ENCODE measurements at places on chromosomes 11 and 22.

DNA sequence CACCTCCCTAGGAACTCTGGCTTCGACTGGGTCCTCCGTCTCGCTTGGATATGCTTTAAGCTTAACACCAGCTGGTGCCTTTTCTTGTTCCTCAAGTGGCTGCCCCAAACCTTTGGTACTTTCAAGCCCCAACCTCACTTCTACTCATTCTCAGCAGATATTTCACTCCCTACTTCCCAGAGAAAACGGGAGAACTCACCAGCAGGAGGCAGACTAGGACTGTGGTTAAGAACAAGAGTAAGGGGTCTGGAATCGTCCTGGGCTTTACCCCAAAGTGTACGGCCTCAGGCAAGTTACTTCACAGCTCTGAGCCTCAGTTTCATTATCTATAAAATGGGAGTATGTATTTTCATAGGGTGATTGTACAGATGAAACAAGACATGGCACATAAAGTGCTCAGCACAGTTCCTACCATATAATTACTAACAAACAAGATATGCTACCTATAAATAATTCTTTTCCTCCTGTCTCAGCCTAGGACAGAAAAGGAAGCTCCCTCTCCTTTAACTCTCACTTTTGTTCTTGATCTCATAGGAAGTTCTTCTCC lies 37.8 kb downstream of the PAMR1 start:
- DNase-seq, result no peak

DNA sequence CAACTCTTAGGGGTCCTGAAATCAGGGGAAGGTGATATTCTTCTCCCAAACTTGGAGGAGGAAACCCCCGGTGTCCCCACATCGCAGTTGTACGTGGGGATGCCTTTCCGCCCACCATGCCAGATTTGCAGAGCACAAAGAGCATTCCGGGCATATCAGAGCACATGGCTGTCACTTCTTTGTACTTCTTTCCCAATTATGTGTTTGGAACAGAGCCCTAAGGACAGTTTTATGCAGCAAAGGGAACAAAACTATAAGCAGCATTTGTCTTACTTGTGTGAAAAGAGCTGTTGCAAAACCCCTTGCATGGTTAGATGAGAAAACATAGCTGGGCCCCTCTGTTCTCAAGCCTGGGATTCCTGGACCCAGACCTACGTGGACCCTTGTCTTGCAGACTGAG lies 41.2 kb downstream of the NTM start:
- DNase-seq, result no peak

DNA sequence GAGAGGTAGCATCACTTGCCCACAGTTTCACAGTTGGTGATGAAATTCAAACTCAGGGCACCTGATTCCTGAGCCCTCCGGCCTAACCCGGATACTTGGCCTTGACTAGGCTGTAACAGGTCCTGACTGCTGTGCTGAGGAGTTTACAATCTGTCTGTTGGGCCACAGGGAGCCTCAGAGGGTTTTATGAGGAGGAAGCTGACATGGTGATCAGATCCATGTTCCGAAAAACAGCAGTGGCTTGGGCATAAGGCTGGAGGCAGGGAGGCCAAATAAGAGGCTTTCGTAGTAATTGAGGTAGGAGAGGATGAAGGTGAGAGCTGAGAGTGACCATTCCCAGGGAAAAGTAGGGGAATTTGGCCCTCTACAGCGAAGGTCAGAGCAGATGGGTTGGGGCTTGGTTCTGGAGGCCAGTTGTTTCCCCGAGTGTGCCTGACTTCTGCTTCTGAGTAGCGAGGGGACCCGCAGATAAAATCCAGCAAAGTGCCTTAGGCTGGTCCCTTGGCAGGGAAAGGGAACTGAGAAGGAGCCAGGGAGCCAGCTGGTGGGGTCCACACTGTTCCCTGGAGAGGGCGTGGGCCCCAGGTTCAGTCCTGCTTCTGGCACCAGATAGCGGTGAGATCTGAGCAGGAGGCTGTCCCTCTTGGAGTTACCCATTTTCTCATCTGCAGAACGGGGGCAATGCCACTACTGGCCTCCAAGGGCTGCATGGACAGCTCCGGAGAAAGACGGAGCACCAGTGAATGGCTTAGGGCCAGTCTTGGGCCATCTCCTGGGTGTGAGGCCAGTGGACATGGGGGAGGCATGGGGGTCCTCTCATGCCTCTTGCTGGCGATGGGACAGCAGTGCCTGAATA lies 6.5 kb downstream of the PRDM11 start:
- no peak for DNase-seq

GRCh38 chr11:103497268-103497667 lies 388.0 kb downstream of the DYNC2H1 start:
- no peak for DNase-seq

- DNase-seq, result no peak
Measured at GRCh38 chr11:118021146-118021545, 35.0 kb downstream of the IL10RA start.

DNA sequence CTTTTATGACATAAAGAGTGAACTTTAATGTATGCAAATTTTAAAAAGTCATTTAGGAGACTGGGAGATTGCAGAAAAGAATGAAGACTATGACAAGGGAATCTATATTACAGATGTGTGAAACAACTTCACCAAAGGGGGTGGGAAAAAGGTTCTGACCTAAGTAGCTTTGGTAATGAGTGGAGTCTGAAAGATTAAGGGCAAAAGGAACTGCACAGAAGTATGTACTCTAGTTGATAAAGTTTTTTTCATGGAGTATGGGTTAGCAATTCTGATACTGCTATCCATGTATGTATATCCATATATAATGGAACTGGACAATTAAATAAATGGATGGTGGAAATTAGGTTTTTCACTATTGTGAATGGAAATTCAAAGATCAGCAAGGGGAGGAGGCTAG lies 9.2 kb downstream of the CKAP5 start:
- DNase-seq, result no peak

GRCh38 chr11:43802509-43802908 lies 78.1 kb upstream of the ALKBH3 start:
- no peak for DNase-seq

GRCh38 chr11:131534611-131535010 lies 164.2 kb downstream of the NTM start:
- DNase-seq, result no peak

GRCh38 chr11:110988671-110989070 lies 256.9 kb upstream of the POU2AF2 start:
- no peak for DNase-seq

Data from HL-60 (cell line).